Activated CD4-positive, alpha-beta T cell treated with anti-CD3 and anti-CD28 coated beads, Interleukin-2, amount 50 U/mL, for 16 hours (primary cell): ENCODE measurements at places on chromosomes 11 and 22.

- no peak for DNase-seq
Measured at GRCh38 chr11:5243816-5244180, 5.9 kb downstream of the HBG1 start.

- no peak for DNase-seq
Measured at GRCh38 chr22:49363526-49364230, 464.0 kb downstream of the BRD1 start.

DNA sequence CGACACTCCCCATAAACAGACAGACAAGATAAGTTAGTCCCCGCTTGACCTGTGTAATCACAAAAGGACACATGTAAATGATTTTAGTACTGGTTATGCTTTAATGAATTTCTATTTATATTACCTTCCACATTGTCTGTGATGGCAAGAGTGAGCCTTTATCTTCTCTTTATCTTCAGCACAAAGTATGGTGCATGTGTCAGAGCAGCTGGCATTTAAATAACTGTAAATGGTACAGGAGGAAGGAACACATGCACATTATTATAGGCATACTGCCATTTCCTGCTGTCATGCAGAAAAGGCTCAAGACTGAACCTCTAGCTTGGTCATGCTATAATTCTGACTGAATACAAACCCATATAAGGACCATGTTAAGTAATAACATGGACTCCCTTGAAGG lies 1342.7 kb upstream of the TENM4 start:
- DNase-seq: no peak

GRCh38 chr11:13434247-13435205 lies 28.5 kb downstream of the BTBD10 start:
- DNase-seq: no peak

DNA sequence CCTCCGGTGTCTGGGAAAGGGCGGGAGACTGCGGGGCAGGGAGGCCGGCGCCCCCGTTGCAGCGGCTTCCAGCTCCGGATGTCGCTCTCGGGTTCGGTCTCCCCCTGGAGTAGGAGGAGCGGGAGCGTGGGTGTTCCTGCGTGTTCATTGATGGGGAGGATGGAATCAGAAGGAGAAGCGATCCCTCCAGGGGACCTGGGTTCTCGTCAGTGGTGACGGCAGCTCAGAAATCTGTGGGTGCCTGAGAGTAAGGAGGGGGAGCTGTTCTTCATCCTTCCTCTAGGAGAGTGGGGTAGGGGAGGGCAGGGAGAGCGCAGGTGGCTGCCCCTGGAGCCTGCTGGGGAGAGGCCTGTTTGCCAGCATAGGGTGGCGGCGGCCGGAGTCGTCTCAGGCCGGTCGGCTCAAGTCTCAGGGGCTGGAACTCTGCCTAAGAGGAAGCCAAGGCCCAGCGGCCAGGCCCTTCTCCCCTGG lies 1.1 kb downstream of the UBASH3B start:
- DNase-seq: no peak

GRCh38 chr11:36164506-36165250 lies 124.5 kb downstream of the COMMD9 start:
- DNase-seq: no peak
